Activated T-helper 9 cell treated with anti-CD3 and anti-CD28 coated beads, Interleukin-2, amount 50 U/mL, for 16 hours (primary cell): ENCODE measurements at places on chromosomes 16 and 17.

DNA sequence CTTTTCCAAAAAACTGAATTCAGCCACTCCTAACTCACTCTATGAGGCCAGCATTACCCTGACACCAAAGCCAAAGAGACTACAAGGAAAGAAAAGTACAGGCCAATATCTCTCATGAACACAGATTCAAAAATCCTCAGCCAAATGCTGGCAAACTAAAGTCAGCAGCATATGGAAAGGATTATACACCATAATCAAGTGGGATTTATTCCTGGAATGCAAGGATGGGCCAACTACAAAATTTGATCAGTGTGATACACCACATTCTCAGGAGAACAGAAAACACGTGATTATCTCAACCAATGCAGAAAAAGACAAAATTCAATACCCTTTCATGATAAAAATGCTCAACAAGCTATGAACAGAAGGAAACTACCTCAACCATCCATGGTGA lies 7.7 kb upstream of the AATK start:
- no peak for DNase-seq

DNA sequence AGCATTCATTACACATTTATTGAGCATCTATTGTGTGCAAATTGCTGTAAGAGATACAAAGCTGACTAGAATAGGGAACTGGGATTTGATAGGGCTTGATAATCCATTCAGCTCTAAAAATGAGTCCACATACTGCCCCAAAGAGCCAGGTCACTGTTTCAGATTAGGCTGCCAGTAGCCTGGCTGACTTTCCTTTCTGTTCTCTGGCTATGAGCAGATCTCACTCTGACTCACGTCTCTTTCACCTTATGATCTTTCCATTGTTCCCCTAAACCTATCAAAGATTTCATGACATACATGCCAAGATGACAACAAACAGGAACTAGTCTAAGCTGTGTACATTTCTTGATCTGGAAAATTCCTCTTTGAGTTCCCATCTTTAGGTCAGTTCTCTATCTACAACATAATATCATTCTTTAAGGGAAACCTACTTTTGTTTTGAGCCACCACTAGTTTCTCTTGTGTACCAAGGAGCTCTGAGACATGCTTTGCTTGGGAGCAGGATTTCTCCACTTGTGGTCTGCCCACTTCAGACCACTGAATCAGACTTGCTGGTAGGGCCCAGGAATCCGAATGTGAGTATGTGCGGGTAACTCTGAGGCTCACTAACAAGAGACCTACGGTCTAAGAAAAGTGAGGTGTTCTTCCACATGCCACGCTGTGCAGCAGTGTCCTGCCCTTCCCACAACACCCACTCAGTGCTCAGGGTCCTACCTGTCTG lies 40.9 kb upstream of the ICAM2 start:
- no peak for DNase-seq

DNA sequence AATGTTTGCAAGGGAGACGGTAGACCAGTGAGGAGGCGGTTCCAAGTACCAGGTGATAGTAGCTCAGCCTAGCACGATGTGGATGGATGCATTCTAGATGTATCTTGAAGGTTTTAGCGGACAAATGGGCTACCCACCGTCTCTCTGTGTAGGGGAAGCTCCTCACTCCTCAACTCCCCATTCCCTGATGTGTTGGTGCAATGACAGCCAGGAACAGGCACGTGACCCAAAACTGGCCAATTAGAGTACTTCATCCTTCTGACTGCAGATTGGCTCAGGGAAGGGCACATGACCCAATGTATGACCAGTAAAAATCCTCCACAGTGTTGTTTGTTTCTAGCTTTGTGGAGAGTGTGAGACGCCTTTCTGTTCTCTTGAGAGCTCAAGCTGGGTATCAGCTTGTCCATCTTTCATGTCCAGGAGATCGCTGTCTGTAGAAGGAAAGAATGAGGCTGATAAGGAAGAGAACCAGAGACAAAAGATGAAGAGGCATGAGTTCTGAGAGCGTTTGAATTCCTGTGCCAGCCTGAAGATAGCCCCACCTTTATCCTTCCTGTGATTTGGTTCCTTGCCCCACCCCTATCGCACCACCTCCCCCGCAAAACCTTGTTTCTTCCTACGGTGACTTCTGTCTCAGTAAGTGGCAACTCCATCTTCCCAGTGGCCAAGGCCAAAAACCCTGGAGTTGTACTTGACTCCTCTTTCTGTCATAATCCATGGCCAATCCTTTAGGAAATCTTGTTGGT lies 2.3 kb upstream of the BORCS6 start:
- DNase-seq, result no peak

DNA sequence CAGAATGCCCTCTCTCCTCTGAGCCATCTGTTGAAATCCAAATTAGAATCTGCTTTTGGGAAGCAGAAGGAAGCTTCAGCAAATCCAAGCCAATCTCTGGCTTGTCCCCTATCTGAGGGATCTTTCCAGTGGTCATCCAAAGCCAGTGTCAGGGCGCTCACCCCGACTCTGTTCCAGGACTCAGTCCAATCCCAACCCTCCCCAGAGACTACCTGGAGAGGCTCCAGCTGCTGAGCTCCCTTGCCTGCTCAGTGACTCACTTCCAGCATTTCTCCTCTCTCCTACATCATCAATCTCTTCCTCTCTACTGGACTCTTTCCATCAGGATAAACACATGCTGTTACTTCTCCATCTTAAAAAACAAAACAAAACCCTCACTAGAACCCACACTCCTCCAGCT lies 2.4 kb downstream of the MATCAP1 start:
- DNase-seq, result no peak

GRCh38 chr17:75587675-75588595 lies at the start of gene MYO15B:
TSS of gene MYO15B (plus strand) at chr17:75587800. CDS start at chr17:75588058, 258 bp downstream.
- DNase-seq, result peak; percentile 45

DNA sequence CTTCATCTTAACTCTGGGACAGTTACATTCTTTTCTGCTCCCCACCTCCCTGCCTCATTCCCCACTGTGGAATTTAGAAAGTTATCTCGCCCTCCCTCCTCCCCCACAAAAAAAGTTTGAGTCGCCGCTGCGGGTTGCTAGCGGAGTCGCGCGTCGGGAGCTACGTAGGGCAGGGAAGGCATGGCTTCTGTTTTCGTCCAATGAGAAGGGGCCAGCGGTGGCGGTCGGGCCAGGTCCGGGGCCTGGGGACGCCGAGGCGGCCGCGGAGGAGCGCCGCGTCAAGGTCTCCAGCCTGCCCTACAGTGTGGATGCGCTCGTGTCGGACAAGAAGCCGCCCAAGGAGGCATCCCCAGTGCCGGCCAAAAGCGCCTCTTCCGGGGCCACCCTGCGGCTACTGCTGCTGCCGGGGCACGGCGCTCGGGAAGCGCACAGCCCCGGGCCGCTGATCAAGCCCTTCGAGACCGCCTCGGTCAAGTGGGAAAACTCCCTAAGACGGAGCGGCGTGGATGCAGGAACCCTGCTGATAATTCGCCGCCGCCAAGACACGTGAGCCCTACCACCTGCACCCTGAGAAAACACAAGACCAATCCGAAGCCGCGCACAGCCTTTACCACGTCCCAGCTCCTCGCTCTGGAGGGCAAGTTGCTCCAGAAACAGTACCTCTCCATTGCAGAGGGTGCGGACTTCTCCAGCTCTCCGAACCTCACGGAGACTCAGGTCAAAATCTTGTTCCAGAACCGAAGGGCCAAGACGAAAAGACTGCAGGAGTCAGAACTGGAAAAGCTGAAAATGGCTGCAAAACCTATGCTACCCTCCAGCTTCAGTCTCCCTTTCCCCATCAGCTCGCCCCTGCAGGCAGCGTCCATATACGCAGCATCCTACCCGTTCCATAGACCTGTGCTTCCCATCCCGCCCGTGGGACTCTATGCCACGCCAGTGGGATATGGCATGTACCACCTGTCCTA lies 8.9 kb downstream of the OR4D1 start:
- peak; percentile 38 for DNase-seq
